ENCODE measurements at places on chromosomes 6 and 20.

DNA sequence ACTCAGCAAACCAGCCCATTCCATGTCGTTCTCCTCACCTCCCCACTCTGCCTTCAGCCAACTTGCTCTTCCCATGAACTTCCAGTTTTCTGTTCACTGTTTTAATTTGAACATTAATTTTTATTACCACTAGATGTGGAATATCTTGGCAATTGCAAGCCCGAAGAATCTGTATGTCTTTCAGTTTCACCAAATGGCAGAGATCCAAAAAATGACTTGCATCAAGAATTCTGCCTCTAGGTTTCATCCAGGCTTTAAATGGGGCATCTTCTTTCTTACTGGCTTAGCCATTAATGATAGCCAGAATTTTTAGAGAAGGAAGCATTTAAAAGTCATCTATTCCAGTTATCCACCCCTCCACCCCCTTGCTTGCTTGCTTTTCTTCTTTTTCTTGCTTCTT, 39.0 kb downstream of the CAP2 start:
- DNase-seq = peak; percentile 50

DNA sequence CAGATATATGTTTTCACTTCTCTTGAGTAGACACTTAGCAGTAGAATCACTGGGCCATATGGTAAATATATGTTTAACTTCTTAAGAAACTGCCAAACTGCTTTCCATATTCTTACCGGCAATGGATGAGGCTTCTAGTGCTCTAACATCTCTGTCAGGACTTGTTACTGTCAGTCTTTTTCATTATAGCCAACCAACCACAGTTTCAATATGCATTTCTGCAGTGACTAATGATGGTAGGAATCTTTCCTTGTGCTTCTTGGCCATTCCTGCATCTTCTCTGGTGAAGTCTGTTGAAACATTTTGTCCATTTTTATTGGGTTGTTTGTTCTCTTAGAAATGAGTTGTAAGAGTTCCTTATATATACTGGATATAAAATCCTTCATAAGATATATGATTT, 66.0 kb upstream of the SYNDIG1 start:
- DNase-seq = no peak

- DNase-seq = no peak
Observed at GRCh38 chr6:64679416-64679815, 1027.6 kb downstream of the EYS start.

- no peak for DNase-seq
Observed at GRCh38 chr6:110430236-110430635, 14.9 kb upstream of the DDO start.

- DNase-seq = peak; percentile 14
Observed at GRCh38 chr20:41387444-41387851, 20.8 kb upstream of the EMILIN3 start.

- DNase-seq = peak; percentile 12
Observed at GRCh38 chr6:161101517-161101916, 109.9 kb downstream of the MAP3K4 start.

DNA sequence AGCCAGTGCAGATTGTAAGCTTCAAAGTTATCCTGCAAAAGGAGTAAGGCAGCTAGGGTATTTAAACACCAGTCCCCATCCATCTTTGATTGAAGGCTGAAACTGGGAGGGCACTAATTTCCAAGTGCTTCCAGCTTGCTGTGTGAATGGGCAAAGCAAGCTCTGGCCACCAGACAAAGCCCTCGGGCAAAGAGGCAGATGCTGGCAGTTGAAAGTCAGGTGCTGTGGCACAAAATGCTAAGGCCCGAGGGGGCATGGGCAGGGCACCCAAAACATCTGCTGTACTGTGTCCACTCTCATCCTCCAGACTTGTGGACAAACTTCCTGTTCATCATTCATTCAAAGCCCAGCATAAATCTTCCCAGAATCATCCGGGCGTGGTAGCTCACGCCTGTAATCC, 62.9 kb downstream of the TRMT6 start:
- no peak for DNase-seq

DNA sequence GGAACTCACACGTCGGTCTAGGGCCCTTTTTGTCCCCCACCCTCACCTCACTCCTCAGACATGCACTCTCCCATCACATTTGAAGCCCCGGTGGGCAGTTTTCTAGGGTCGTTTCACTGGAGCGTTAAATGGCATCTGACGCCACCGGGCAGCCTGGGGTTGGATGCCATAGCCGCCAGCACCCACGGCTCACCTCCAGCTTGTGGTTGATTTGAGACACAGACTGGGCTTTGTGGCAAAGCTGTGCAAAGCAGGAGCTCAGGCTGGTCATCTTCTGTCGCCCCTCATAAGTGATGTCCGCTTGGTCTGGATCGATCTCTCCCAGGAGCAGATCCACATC, 530 bp downstream of the GOPC start:
- DNase-seq = no peak

- DNase-seq = peak; percentile 85
Observed at GRCh38 chr20:31593221-31594001, 11.7 kb upstream of the ID1 start.

GRCh38 chr20:44616604-44616964, 34.2 kb downstream of the PKIG start:
- DNase-seq = no peak

DNA sequence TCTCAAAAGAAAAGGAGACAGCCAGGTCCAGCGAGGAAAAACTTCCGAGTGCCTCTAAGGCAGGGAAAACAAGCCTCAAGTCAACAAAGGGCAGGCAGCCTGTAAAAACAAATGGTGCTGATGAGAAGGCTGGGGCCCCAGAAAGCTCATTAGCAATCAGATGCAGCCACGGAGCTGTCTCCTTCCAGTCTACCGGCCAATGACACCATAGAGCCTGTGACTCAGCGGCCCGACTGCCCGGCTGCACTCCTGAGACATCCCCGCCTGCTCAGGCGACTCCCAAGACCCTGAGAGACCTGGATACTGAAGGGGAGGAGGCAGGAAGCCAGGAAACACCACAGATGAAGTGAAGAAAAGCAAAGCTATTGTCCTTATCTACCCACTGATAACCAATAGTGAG, 120.1 kb upstream of the HDDC2 start:
- DNase-seq = peak; percentile 14

GRCh38 chr6:90028066-90028778, 134.0 kb downstream of the GJA10 start:
- DNase-seq = peak; percentile 43

DNA sequence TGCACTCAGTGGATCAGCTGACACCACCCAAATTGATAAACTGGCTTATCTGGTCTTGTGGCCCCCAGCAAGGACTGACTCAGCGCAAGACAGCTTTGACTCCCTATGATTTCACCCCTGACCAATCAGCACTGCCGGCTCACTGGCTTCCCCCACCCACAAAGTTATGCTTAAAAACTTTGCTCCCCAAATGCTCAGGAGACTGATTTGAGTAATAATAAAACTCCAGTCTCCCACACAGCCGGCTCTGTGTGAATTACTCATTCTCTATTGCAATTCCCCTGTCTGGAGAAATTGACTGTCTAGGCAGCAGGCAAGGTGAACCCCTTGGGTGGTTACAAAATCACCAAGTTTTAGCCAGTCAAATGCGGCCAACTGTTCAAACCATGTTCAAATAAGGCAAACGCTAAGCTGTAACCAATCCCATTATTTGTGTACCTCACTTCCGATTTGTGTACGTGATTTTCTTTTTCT, 32.5 kb downstream of the SLC22A2 start:
- DNase-seq = no peak

DNA sequence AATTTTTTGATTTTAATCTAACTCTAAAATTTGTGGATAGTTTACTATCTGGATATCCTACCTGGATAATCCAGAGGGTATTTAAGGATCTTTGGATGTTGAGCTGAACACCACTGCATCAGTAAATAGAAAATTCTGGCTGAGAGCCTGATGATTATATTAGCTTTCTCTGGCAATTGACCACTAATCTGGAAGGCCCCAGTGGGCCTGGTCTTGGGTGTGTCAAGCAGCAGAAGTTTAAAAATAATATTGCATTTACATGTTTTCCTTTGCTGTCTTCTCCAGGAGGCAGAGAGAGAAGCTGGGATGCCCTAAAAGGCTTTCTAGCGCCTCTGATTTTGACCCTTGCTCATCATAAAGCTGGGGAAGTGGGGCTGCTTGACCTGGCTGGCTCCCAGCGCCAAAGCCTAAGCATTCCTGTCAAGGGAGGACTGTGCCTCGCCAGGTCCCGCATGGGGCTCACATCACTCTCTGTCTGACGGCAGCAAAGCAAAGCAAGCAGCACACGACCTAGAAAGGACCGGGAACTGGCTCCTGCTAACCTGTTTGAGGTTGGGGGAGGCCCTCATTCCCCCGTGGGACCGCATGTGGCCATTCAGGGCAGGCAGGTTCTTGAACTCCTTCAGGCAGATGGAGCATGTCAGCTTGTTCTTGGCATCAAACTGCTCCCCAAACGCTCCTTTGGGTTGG, 46.6 kb upstream of the MRPS10 start:
- DNase-seq = no peak

DNA sequence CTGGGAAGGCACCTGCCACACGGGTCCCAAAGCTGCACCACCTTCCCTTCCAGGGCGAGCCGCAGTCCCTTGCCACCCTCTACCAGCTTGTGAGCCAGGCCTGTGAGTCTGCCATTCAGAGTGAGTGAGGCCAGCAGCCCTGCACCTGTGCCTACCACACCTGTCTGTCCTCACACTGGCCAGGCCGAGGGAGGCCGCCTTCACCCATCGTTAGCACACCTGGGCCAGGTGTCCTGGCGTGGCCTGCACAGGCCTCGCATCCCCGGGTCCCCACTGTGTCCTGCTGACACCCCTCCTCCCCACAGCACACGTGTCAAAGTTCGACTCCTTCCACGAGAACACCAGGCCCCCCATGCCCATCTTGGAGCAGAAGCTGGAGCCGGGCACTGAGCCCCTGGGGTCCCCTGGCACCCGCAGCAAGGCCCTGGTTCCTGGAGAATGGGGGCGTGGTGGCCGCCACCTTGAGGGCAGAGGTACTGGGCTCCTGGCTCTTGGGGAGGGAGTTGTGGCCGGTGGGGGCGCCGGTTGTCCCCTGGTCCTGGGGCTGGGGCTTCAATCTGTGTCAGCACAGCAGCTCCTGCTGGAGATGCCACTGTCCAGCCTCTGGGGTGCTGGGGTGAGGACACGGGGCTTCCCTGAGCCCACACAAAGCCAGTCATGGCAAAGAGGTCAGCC, 33.0 kb downstream of the CHRNA4 start:
- no peak for DNase-seq

All from fibroblast of skin of right quadriceps (primary cell).